ENCODE measurements at places on chromosomes 4 and X. TPM values are rescaled to one million over a fixed set of nuclear protein-coding genes. Genes with fewer than 3 reads are reported as not detected.

GRCh38 chr4:173311368-173311767, 22.8 kb downstream of the HMGB2 start:
- no peaks in the 10 kb centered on the region for H3K4me1 ChIP-seq
- no peaks in the 10 kb centered on the region for H3K27me3 ChIP-seq
- no peak for DNase-seq
- no peak overlapping the region for H3K4me3 ChIP-seq

GRCh38 chr4:51895816-51896408, 53.0 kb downstream of the DCUN1D4 start:
- no peaks in the 10 kb centered on the region for H3K27me3 ChIP-seq

GRCh38 chr4:128812442-128813235, 3.1 kb downstream of the JADE1 start:
- H3K27ac ChIP-seq = peak overlapping the region; percentile 94
- no peaks in the 10 kb centered on the region for H3K27me3 ChIP-seq
- H3K4me3 ChIP-seq = peak overlapping the region; percentile 80
- H3K36me3 ChIP-seq = no peaks in the 10 kb centered on the region
- DNase-seq = peak; percentile 15
- peaks cover 54% of the 10 kb centered on the region for H3K4me1 ChIP-seq

GRCh38 chrX:103362474-103362873, 6.2 kb downstream of the TCEAL9 start:
- H3K4me1 ChIP-seq = peaks cover 1% of the 10 kb centered on the region
- no peak overlapping the region for H3K27ac ChIP-seq
- DNase-seq = no peak

GRCh38 chr4:147396105-147396504, 84.8 kb upstream of the EDNRA start:
- DNase-seq = no peak
- no peak overlapping the region for H3K4me3 ChIP-seq
- H3K27ac ChIP-seq = no peak overlapping the region
- no peaks in the 10 kb centered on the region for H3K27me3 ChIP-seq
- H3K36me3 ChIP-seq = peaks cover 4% of the 10 kb centered on the region

DNA sequence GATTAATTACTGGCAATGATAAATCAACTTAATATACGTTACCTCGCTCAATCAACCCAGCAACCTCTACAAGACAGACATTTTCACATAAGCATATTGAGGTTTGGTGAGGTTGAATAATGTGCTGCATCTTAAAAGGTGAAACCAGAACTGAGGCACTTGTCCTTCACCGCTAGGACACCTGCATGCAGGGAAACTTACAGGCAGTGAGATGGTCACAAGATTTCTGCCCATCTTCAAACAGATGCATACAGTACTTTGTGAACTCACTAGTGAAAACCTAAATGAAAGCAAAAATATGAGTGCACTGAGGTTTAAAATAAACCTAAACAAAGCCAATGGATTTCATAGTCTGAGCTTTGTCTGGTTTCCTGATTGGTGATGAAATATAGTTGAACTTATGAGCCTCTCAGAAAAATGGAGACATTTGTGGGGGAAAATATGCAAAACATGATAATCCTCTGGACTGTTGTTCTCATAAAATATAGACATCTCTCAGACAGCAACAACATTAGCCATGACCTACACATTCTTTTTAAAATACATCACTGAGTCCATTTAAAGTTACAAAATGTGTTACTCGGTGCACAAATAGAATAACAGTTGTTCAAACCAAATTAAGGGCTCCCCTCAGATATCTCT, 20.9 kb upstream of the PRSS12 start:
- H3K4me1 ChIP-seq = no peaks in the 10 kb centered on the region
- no peak for DNase-seq
- H3K4me3 ChIP-seq = no peak overlapping the region
- H3K27me3 ChIP-seq = peaks cover 11% of the 10 kb centered on the region
- H3K36me3 ChIP-seq = no peaks in the 10 kb centered on the region
- H3K27ac ChIP-seq = no peak overlapping the region

GRCh38 chr4:169756971-169757574, 671 bp downstream of the HPF1 start:
- peaks cover 29% of the 10 kb centered on the region for H3K4me1 ChIP-seq
- H3K27me3 ChIP-seq = no peaks in the 10 kb centered on the region
- H3K4me3 ChIP-seq = peak overlapping the region; percentile 92
- peaks cover 16% of the 10 kb centered on the region for H3K36me3 ChIP-seq
- peak overlapping the region; percentile 87 for H3K27ac ChIP-seq

GRCh38 chr4:105305019-105305836, 158.6 kb downstream of the TET2 start:
- H3K4me1 ChIP-seq = peaks cover 8% of the 10 kb centered on the region
- no peak for DNase-seq
- peaks cover 24% of the 10 kb centered on the region for H3K36me3 ChIP-seq
- H3K27ac ChIP-seq = no peak overlapping the region
- H3K27me3 ChIP-seq = no peaks in the 10 kb centered on the region

DNA sequence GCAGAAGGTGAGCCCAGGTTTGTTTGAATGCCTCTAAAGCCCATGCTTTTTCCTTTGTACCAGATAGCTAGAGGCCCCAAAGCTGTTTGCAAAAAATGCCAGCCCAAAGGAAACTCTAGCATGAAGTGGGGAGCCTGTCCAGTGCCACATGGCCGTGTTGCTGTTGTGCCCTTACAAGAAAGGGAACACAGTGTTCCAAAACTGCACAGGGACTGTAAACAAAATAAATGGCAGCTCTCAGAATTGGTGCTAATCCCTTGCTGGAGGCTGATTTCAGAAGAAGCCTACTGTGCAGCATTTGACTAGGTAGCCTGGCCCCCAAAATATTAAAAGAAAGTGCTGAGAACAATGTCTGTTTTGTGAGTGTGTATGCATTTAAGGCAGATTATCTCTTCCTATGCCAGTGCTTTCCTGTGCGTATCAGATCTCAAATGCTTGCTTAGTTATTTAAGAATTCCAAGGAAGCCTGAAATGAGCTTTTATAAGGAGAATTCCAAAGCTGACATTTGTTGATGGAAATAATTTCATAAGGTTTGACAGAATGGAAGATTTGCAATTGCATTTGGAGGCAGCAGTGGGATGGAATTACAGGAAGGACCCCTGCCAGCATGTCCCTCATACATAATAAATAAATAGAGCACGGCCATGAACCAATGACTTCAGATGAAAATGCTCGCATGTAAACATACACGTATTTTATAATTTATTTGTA, 115.7 kb downstream of the IRF2 start:
- no peak overlapping the region for H3K27ac ChIP-seq
- no peak overlapping the region for H3K4me3 ChIP-seq
- no peaks in the 10 kb centered on the region for H3K27me3 ChIP-seq

GRCh38 chrX:140510895-140511295, 6.0 kb upstream of the SOX3 start:
- H3K27ac ChIP-seq = no peak overlapping the region
- no peak overlapping the region for H3K4me3 ChIP-seq
- no peak for DNase-seq
- H3K4me1 ChIP-seq = no peaks in the 10 kb centered on the region
- H3K36me3 ChIP-seq = no peaks in the 10 kb centered on the region

- no peak for DNase-seq
- no peaks in the 10 kb centered on the region for H3K27me3 ChIP-seq
- no peak overlapping the region for H3K27ac ChIP-seq
These were observed 157.6 kb downstream of the ARX start for GRCh38 chrX:24858004-24858746.

- H3K4me1 ChIP-seq = peaks cover 48% of the 10 kb centered on the region
- H3K4me3 ChIP-seq = no peak overlapping the region
- no peaks in the 10 kb centered on the region for H3K27me3 ChIP-seq
- H3K27ac ChIP-seq = peak overlapping the region; percentile 60
These were observed 9.0 kb downstream of the ZBTB49 start for GRCh38 chr4:4299006-4299405.

DNA sequence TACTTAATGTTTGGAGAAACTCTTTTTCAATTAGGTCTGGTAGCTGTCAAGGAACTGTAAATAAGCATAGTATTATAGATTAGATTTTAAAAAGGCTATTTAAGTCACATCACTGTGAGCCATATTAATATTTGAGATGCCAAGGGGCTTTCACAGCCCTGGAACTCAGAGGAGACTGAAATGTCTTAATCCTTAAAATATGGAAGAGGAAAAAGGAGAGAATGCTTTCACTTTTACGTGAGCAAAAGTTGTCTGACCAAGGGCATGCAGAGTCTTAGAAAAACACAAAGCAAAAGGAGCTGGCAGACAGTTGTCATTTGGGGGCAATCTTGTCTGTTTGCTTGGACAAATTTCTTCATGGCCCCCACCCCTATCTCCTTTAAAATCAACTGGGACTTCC, 253.2 kb upstream of the IGFBP7 start:
- DNase-seq = no peak
- no peak overlapping the region for H3K4me3 ChIP-seq
- no peaks in the 10 kb centered on the region for H3K36me3 ChIP-seq
- H3K4me1 ChIP-seq = no peaks in the 10 kb centered on the region

DNA sequence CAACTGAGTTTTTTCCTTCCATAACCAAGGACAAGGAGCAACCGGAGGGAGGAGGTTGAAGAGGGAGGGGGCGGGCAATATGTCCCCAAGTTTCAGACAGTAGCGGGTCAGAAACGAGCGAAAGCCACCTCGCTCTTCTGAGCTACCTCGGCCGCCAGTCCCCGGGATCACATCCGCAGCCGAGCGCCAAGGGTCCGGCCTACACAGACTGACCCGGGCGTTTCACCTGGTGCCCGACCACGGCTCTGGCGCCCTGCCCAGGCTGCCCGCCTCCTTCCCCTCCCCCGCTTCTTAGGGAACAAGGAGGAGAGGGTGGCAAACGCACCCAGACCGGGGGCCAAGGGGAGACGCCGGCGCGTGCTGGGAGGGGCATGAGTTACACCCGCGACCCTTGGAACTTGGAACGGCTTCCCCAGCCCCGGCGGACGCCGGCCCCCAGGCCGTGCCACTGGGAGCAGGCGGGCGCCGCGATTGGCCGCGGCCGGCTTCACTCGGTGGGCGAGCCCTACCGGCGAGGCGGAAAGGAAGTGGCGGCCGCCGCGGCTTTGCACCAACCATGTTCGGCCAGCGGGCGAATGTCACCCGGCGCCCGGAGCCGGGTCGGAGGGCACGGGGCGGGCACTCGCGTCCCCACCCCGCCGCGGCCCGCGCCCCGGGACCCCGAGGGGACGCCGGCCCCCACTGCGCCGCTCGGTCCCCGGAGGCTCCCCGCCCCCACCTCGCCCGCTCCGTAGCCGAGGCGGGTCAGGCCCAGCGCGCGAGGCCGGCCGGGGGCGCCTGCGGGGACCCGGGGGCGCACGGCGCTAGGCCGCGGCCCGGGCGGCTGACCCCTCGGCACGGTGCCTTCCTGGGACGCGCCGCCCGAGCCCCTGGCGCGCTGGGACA, 1.5 kb downstream of the IRF2 start:
- peak overlapping the region; percentile 91 for H3K4me3 ChIP-seq
- DNase-seq = peak; percentile 35
- H3K36me3 ChIP-seq = peaks cover 25% of the 10 kb centered on the region
- H3K4me1 ChIP-seq = peaks cover 67% of the 10 kb centered on the region
- peak overlapping the region; percentile 97 for H3K27ac ChIP-seq

DNA sequence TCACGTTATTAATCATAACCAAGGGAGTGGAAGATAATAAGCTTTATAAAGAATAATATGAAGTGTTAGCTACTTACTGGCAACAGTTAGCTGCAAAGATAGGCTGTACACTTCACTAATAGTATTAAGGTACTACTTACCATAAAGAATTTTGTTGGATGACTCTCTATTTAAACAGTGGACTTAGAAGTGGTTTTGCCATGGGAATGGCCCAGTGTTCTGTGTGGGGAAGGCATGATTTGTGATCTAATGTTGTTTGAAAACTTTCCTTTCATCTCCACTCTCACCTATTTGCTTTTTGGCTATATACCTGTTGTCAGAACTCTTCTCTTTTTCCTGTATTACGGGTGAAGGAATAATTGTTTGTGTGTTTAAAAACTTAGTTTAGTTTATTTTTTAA, 23.0 kb downstream of the FHDC1 start:
- no peaks in the 10 kb centered on the region for H3K4me1 ChIP-seq
- H3K36me3 ChIP-seq = no peaks in the 10 kb centered on the region
- H3K27me3 ChIP-seq = no peaks in the 10 kb centered on the region
- H3K27ac ChIP-seq = no peak overlapping the region
- no peak for DNase-seq
- H3K4me3 ChIP-seq = no peak overlapping the region

- DNase-seq = no peak
- H3K36me3 ChIP-seq = no peaks in the 10 kb centered on the region
- H3K4me3 ChIP-seq = no peak overlapping the region
- no peaks in the 10 kb centered on the region for H3K27me3 ChIP-seq
- H3K27ac ChIP-seq = no peak overlapping the region
These were observed 15.1 kb upstream of the SYP start for GRCh38 chrX:49214996-49215526.

- peaks cover 2% of the 10 kb centered on the region for H3K36me3 ChIP-seq
- H3K4me3 ChIP-seq = no peak overlapping the region
- no peak for DNase-seq
- H3K27me3 ChIP-seq = peaks cover 8% of the 10 kb centered on the region
- H3K4me1 ChIP-seq = no peaks in the 10 kb centered on the region
- no peak overlapping the region for H3K27ac ChIP-seq
These were observed 10.0 kb upstream of the PPA2 start for GRCh38 chr4:105483840-105484239.

GRCh38 chr4:87009095-87009648, 74.4 kb downstream of the AFF1 start:
- DNase-seq = no peak
- no peak overlapping the region for H3K27ac ChIP-seq
- peaks cover 71% of the 10 kb centered on the region for H3K4me1 ChIP-seq
- H3K4me3 ChIP-seq = peak overlapping the region; percentile 70
- H3K36me3 ChIP-seq = no peaks in the 10 kb centered on the region

- H3K27me3 ChIP-seq = no peaks in the 10 kb centered on the region
- no peak for DNase-seq
- peaks cover 1% of the 10 kb centered on the region for H3K4me1 ChIP-seq
- peaks cover 2% of the 10 kb centered on the region for H3K36me3 ChIP-seq
- H3K4me3 ChIP-seq = no peak overlapping the region
These were observed 63.4 kb downstream of the RASL11B start for GRCh38 chr4:52925531-52925968.

Gene BRS3
- not detected for total RNA-seq

Gene STAP1
- 3.5 TPM for total RNA-seq

Gene HTN3
- not detected for total RNA-seq

Gene CRMP1
- not detected for total RNA-seq

Gene ARAP2
- total RNA-seq = 46.3 TPM

All from naive thymus-derived CD8-positive, alpha-beta T cell (primary cell).